ENCODE measurements at places on chromosomes 6 and 20.

- no peak for DNase-seq
These were observed 48.6 kb downstream of the TMEM170B start for GRCh38 chr6:11586117-11586516.

DNA sequence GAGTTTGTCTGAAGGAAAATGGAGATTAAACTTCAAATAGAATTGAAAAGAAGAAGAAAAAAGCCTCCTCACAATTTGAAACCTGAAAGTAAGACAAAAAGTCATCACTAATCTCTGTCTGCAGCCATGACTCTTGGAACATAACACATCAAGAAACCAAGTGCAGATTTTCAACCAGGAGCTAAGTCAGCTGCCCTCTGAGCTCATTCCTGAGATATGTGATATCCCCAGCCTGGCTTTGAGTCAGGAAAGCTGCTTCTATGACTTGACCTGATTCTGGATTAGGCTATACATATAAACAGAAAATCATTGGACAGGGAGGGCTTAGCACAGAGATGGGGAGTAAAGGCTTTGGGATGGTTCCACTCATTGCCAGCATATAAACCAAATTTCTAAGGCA, 891.4 kb downstream of the TFAP2A start:
- DNase-seq, result no peak

DNA sequence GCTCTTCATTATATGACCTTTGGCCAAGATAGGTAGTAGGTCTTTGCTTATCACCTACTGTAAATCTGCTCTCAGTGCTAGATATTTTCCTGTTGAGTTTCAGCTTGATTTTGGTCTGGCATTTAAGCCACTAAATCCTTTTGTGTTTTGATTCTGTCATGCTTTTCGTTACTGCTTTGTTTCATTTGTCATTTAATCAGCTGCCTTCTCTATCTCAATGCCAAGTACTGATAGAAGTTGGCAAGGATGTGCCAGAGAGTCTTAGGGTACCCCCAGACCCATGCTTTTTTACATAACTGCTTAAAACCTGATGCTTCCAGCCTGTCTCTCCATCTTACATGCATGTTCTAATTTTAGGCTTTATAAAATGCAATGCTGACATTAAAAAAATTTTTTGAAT, 300.1 kb upstream of the SASH1 start:
- DNase-seq, result no peak

DNA sequence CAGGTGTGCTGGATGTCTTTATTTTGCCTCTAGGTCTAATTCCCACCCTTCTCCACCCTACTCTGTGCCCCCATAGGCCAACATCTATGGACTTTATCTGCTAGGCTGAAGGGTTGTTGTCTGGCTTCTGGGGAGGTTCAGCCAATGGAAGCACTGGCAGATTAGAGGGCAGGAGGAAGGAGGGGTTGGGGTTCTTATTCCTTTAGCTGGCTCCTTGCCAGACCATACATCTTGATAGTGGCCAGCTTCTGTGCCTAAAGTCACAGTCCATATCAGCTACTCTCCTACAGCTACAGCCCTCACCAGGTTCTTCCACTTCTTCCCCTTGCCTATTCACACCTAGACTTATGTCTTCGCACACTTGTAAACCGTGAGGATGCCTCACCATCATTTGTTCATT, 41.1 kb downstream of the ROS1 start:
- DNase-seq, result no peak
